ENCODE measurements at places on chromosomes 16 and 17.

DNA sequence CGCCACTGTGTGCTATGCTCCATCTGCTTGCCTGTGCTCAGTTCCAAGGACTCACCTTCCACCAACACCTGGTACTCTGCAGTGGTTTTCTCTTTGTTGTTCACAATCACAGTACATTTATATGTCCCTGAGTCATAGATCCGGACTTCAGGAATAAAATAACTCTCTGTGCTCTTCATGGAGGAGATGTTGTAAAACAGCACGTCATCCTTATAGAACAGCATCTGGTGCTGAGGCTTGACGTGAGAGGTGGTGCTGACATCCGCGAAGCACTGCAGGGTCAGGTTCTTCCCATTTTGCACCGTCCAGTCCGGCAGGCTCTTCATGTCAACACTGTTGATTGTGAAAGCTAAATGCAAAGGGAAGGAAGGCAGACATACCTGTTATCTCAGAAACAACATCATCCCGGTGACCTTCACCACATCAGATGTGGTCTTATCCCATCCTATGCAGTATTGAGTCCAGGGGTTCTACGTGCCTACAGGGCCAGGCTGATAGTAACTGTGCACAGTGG, 12.8 kb downstream of the PECAM1 start:
- no peak for DNase-seq

DNA sequence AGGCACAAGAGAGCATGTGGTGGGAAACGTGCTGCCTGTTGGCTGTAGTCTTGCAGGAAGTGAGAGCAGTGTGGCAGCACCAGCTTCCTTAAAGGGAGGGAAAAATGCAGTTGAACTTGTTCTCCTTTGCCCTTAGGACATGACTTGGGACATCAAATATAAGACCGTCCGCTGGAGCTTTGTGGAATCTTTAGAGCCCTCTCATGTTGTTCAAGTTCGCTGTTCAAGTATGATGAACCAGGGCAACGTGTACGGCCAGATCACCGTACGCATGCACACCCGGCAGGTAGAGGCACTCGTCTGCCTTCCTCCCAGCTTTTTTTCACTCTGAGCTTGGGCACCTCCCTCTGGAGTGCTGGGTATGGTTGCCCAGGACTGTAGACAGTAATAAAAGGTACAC, 23.3 kb downstream of the GPR179 start:
- no peak for DNase-seq

DNA sequence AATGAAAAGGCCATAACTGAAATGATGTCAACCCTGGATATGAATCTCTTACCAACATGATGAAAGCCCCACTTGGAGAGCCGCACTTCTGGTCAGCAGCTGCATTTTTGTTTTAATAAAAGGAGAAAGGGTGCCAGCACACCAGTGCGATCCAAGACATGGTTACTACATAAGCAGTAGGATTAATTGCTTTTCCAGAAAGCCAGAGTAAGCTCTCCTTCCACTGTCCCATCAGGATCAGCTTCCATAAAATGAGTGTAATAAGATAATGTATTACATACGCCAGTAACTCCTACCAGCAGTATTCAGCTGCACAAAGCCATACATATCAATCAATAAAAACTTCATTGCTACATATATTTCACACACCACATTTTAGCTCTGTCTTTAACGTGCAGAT, 26.3 kb upstream of the NACA2 start:
- no peak for DNase-seq

DNA sequence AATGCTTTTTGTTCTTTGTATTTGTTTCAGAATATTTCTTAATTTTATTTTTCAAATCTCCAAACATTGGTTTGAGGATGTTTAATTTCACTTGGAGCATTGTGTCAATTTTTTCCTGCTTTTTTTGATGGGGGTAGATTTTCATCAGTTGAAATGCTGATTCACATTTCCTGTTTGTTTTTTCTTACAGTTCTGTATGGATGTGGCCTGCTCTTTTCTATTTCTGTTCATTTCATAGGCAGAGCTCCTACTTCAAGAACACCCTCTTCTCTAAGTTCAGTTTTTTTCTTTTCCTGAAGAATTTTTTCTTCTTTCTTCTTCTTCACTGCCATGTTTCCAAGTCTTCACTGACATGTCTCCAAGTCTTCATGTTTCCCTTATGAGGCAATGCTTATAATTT, 8.8 kb downstream of the MBTD1 start:
- DNase-seq: no peak

GRCh38 chr17:6574687-6575595, 18.6 kb upstream of the PITPNM3 start:
- peak; percentile 64 for DNase-seq

DNA sequence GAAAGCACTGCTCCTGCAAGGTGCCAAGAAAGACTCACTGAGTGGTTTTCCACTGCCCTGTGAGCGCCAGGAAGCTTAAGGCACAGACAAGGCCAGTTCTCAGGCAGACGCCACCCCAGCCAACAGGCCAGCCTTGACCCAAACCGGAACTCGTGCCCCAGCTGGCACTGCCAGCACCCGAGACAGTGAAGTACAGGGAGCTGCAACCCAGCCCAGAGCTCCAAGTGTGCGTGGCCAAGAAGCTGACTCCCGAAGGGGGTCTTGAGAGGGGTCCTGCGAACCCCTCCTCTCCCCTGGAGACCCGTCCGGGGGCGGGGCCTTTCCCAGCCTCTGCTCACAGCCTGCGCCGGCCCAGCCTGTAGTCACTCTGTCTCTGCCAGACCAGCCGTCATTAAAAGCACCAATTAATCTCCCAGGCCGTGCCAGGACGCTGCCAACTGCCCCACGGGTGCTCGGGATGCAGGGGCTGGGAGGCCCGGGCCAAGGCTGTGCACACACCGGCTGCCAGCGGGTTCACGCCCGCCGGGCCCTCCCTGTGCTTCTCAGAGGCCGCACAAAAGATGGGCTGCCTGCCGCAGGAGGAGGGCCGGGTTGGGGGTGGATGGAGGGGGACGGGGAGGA, 4.4 kb upstream of the SOX8 start:
- DNase-seq: no peak

- no peak for DNase-seq
Observed at GRCh38 chr16:85123891-85124635, 11.8 kb upstream of the CIBAR2 start.

DNA sequence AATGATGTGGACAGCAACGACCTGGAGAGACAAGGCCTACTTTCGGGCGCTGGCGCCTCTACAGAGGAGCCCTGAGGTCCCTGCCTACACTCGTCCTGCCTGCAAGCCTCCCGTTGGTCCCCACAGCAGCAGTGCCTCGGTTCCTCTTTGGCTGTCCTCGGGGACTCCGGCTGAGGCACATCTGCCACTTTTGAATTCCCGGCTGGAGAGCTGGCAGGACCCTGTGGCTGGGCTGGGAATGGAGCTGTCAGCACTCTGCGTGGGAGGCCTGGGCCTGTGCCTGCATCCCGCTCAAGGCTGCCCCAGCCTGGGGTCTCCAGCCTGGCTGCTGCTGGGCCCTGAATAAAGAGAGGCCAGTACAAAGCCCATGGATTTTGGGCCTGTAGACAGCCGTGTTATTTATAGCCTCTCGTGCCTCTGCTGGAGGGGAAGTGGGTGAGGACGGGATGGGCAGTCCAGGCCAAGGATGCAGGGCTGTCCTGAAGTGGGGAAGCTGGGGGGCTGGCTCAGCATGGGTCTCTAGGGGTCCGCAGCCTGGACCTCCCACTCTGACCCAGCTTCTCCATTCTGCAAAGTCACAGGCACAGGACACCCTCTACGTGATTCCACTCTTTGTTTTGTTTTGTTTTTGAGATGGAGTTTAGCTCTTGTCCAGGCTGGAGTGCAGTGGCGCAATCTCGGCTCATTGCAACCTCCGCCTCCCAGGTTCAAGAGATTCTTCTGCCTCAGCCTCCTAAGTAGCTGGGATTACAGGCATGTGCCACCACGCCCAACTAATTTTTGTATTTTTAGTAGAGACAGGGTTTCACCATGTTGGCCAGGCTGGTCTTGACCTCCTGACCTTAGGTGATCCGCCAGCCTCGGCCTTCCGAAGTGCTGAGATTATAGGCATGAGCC, 10.6 kb upstream of the SPNS2 start:
- no peak for DNase-seq

DNA sequence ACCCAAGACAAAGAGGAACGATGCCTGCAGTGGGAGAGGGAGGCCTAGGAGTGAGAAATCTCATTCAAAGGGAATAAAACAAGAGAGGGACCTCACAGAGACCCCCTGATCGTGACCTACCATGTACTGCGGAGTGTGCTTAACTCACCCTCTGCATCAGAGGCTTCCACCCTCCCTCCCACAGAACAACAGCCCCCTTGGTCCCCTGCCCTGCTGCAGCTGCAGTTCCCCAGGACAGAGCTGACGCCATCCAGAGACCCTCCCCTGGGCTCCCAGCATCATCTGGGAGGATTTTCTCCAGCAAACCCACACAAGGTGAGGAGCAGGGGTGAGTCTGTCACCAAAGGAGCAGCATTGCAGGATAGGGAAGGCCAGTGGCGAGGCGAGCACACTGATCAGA, 39.8 kb downstream of the TLE7 start:
- no peak for DNase-seq

DNA sequence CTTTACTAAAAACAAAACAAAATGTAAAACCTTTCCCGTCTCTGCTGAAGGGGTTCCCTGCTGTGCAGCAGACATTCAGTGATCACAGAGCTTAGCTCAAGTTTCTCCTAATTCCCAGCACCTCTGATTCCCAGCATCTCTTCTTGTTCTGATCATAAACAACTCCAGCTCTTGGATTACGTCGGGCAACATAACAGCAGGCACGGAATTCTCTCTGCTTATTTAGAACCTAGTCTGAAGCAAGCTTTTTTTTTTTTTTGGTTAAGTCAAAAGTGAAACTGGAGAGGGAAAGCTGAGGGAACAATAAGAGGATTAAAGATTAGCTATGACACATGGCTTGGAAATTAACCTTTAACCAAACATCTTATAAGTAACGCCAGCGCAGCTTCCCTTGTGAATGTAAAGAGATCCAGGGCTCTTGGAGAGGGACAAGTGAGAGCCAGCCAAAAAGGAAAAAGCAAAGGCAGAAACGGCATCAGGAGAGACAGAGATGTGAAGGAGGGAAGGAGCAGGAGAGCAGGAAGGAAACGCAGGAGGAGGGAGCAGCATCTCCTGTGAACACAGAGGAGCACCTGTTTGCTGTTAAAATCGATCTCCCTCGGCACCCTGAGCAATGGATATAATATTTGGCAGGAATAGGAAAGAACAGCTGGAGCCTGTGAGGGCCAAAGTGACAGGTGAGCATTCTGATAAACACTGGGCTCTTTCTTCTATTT, at the start of gene BCO1:
Gene BCO1, plus strand, starts transcription at position 394 of the 716 bp plus-strand sequence. Its CDS starts 220 bp downstream, at position 614.
- no peak for DNase-seq

GRCh38 chr16:64417711-64418227, 704.1 kb downstream of the CDH11 start:
- DNase-seq: no peak

GRCh38 chr16:49588026-49588425, 214.4 kb downstream of the C16orf78 start:
- DNase-seq: no peak

DNA sequence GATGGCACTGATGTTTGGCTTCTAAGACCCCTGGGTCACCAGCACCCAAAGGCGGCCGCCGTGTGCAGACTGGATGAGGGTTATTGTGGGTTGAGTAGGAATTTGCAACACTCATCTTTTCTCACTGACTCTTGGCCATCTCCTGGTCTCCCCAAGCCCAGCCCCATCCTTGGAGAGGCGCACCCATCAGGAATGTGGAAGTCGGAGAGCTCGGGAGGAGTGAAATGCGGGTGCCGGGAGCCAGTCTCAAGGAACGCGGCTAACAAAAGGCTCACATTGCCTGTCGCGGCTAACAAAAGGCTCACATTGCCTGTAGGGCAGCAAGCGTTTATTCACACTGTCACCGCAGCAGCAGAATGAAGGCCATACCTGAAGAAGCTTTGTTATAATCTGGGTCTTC, 248.6 kb downstream of the FOXL1 start:
- no peak for DNase-seq

- DNase-seq: no peak
Observed at GRCh38 chr16:67953641-67954375, 9.9 kb upstream of the LCAT start.

- DNase-seq: peak; percentile 68
Observed at GRCh38 chr17:36089888-36090836, at the start of gene CCL3. Gene CCL3, minus strand, starts transcription at chr17:36090143. Its CDS starts 85 bp downstream, at chr17:36090058.

DNA sequence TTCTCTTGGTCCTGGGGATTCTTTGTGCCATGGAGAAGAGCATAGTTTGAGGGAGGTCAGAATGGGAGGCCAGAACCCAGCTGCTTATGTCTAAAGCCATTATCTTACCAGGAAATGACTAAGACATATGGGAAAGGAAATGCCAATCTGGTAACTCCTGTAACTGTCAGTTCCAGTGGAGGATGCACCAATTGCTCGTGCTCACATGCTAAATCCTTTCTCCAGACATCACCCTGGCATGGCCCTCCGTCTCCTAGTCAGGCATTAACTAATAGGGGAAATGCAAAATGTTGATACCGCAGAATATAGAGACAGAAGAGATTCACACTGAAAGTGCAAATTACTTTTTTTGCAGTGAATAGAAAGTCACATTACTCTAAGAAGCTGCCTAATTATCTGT, 255.6 kb upstream of the HSBP1 start:
- DNase-seq: no peak

- no peak for DNase-seq
Observed at GRCh38 chr16:69373019-69373418, 12.8 kb downstream of the TERF2 start.

DNA sequence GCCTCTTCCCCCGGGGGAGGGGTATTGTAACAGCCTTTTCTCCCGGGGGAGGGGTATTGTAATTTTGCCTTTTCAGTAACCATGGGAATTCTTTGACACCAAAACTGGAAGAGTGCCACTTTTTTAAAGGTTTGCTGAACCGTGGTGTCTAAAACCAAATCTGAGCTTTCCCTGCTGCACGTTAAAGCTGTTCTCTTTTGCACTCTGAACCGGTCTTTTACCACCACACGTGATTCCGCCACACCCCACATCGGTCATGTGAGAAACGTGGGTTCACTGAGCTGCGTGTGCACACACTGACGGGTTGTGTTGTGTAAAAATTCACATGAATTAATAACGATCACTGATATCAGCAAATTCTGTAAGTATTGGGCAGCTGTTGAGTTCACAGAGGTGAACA, 9.2 kb upstream of the ACSF3 start:
- no peak for DNase-seq

GRCh38 chr17:32596206-32596605, 109.4 kb downstream of the CDK5R1 start:
- no peak for DNase-seq

- DNase-seq: no peak
Observed at GRCh38 chr17:40366076-40366860, 1.7 kb upstream of the GJD3 start.

GRCh38 chr17:32875230-32875917, 1.6 kb downstream of the MYO1D start:
- no peak for DNase-seq

- no peak for DNase-seq
Observed at GRCh38 chr16:67421030-67421429, 4.8 kb upstream of the ZDHHC1 start.

DNA sequence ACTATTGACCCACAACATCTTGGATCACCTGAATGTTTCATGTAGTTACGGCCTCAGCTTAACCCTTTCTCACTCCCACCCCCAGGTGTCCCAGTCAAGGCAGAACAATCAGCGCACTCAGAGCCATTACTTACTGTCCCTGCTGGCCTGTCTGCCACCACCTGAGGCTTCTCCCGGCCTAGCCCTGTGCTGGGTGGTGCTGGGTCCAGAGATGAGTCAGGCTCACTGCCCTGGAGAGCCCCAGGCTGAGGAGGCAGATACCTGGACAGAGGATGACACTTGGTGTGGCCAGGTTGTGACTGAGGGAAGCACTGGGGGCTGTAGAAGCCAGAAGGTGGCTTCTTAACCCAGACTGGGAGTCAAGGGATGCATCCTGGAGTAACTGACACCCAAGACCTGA, 4.0 kb upstream of the SLC5A2 start:
- DNase-seq: no peak

GRCh38 chr16:49494474-49494873, 120.9 kb downstream of the C16orf78 start:
- DNase-seq: no peak
